ENCODE measurements at places on chromosomes 4 and X. TPM values are rescaled to one million over a fixed set of nuclear protein-coding genes. Genes with fewer than 3 reads are reported as not detected.
A peak's percentile ranks its signal among the peaks of the same experiment; 100 is the strongest.

GRCh38 chr4:108209489-108209888 is 40.8 kb upstream of the LEF1 start:
- DNase-seq, result no peak

Gene GAR1
- not detected for polyA plus RNA-seq

GRCh38 chrX:17501746-17502145 is 126.7 kb downstream of the NHS start:
- DNase-seq, result no peak

- DNase-seq, result peak; percentile 28
Observed at GRCh38 chrX:15790769-15791290, 546 bp downstream of the ZRSR2 start.

GRCh38 chr4:185838514-185839193 is 26.7 kb upstream of the SORBS2 start:
- no peak for DNase-seq

DNA sequence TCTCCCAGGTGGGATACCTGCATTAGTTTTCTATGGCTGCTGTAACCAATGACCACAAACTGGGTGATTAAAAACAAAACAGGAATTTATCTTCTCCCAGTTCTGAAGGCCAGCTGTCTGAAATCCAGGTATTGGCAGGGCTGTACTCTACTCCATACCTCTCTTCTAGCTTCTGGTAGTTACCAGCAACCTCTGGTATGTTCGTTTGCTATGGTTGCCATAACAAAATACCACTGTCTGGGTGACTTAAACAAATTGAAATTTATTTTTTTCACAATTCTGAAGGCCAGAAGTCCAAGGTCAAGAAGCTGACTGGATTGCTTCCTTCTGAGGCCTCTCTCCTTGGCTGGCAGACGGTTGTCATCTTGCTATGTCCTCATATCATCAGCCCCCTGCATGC is 642.1 kb upstream of the TENM3 start:
- no peak for DNase-seq

Gene STATH
- not detected for polyA plus RNA-seq

- DNase-seq, result no peak
Observed at GRCh38 chr4:171553961-171554360, 259.2 kb upstream of the GALNTL6 start.

Gene LNX1
- not detected for polyA plus RNA-seq

DNA sequence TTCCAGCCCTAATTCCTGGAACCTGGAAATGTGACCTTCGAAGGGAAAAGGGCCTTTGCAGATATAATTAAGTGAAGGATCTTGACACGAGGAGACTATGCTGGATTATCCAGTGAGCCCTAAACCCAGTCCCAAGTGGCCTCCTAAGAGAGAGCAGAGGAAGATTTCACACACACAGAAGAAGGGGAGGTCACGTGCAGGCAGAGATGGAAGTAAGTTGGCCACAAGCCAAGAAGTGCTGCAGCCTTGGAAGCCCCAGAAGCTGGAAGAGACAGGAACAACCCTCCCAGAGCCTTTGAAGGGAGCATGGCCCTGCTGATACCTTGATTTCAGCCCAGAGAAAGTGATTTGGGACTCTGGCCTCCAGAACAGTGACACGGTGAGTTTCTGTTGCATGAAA is 51.9 kb downstream of the EVC2 start:
- no peak for DNase-seq

Gene SPANXB1
- polyA plus RNA-seq, result not detected

- no peak for DNase-seq
Observed at GRCh38 chr4:14853176-14853943, 148.9 kb upstream of the CPEB2 start.

- no peak for DNase-seq
Observed at GRCh38 chrX:67346225-67346624, 197.6 kb upstream of the AR start.

GRCh38 chr4:188110741-188111471 is 1.5 kb upstream of the TRIML2 start:
- DNase-seq, result no peak

Gene GAGE12F
- polyA plus RNA-seq, result not detected

DNA sequence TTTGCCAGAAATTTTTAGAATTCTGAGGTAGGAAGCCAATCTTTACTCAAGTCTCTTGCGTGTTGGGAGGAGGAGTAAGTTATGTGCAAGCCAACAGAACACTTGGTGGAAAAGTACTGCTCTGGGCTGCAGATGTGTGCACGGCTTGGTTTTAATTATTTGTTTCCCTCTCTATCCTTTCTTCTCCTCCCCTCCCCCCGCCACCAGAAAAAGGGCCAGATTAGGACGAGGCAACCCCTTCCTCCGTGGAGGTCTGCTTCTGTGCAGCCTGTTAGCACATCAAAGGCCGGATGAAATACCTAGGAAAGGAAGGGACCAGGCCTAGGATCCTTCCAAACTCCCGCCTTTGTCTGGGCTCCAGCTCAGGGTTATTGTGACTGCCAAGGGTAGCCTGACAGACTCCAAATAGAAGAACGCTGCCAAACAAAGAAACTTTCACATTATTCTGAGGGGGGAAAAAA is 1.0 kb upstream of the PGRMC1 start:
- peak; percentile 72 for DNase-seq

Gene RAB33A
- 0.89 TPM for polyA plus RNA-seq

GRCh38 chrX:12505127-12505526 is 286.1 kb upstream of the PRPS2 start:
- no peak for DNase-seq

Measured in muscle of arm (tissue), 14 donors.